B cell (primary cell): ENCODE measurements at places on chromosomes 5 and 9.

DNA sequence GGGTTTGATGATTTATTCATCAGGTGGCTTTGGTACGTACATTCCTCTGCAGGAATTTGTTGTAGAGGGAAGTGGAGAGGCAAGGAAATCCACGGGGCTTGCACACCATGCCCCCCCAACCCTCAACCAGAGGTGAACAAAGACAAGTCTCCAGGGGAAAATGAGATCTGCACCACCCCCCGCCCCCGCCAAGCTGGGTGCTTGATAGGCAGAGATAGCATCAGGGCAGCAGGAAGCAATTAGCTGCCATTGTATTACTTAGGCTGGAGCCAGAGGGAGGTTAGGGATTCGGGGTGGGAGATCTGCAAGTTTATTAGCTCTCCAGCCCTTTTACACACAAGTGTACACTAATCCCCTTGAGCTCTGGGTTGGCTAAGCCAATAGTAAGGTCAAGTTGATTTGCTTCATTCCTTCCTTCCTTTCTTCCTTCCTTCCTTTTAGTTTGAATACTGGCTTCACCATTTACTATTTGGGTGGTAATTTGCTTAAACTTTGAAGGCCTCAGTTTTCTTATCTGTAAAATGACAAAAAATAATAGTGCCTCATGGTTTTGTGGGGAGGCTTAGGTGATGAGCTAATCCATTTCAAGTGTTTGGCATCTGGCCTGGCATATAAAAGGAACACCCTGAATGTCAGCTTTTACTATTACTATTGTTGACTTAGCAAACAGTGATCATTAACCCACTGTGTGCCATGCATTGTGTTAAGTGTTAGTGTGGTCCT is 34.1 kb downstream of the SPRY4 start:
- DNase-seq: no peak
- peaks cover 5% of the 10 kb centered on the region for H3K4me1 ChIP-seq
- no peak overlapping the region for H3K4me3 ChIP-seq
- no peak overlapping the region for H3K27ac ChIP-seq
- H3K27me3 ChIP-seq: no peaks in the 10 kb centered on the region

- no peaks in the 10 kb centered on the region for H3K36me3 ChIP-seq
- no peaks in the 10 kb centered on the region for H3K27me3 ChIP-seq
- no peak overlapping the region for H3K4me3 ChIP-seq
- H3K27ac ChIP-seq: no peak overlapping the region
- DNase-seq: peak; percentile 47
Measured at GRCh38 chr5:180069589-180070247, 1.8 kb downstream of the RNF130 start.

GRCh38 chr9:29778281-29778849 is 2205.1 kb upstream of the C9orf72 start:
- H3K27me3 ChIP-seq: no peaks in the 10 kb centered on the region
- no peaks in the 10 kb centered on the region for H3K36me3 ChIP-seq
- no peak overlapping the region for H3K27ac ChIP-seq
- no peaks in the 10 kb centered on the region for H3K4me1 ChIP-seq
- no peak for DNase-seq

GRCh38 chr9:78982849-78983248 is 588.9 kb upstream of the TLE4 start:
- no peaks in the 10 kb centered on the region for H3K36me3 ChIP-seq
- no peaks in the 10 kb centered on the region for H3K27me3 ChIP-seq
- H3K4me3 ChIP-seq: no peak overlapping the region
- no peaks in the 10 kb centered on the region for H3K4me1 ChIP-seq
- H3K27ac ChIP-seq: no peak overlapping the region
- DNase-seq: no peak

DNA sequence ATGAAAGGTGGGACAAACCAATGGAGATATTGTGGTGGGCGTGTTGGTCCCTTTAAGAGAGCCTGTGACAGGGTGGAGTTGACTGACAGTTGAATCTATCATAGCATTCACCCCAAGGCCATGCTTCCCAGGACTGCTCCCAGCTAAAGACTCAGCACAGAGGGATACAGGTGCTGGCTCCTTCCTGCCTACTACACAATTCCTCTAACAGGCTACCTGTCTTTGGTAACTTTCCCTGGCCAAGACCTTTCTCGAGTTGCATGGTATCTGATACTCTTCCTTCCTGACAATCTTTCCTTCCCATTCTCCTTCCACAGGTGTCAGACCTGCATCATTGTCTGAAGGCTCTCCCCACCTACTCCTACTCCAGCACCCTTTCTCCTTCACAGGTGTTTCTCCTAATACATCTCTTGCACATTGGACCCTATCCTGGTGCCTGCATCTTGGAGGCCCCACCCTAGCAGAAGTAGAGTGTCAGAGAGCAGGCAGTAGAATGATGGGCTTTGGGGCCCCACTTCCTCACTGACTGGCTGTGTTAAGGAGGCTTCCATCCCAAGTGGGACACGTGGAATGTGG is 120.7 kb upstream of the ALDH1B1 start:
- no peaks in the 10 kb centered on the region for H3K36me3 ChIP-seq
- no peak overlapping the region for H3K4me3 ChIP-seq
- no peaks in the 10 kb centered on the region for H3K27me3 ChIP-seq
- no peaks in the 10 kb centered on the region for H3K4me1 ChIP-seq
- DNase-seq: no peak

DNA sequence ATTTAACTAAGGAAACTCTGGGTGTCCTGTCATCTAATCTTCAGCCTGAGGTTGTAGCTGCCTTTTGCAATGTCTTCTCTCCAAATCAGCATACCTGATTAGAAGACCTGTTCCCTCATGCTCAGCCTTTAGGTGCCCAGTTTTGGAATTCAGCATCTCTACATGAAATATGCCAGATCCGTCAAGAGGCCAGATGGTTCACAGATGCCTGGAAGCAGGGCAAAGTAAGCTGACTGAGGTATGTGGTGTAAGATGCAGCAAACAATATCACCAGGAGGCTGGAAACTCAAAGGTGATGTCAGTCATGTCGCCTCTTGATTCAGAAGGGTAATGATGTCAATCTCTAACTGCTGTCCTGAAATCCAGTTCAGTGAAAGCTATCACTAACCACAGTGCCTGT is 324.4 kb downstream of the PRELID2 start:
- DNase-seq: no peak
- H3K27ac ChIP-seq: no peak overlapping the region
- no peaks in the 10 kb centered on the region for H3K27me3 ChIP-seq
- H3K36me3 ChIP-seq: no peaks in the 10 kb centered on the region

DNA sequence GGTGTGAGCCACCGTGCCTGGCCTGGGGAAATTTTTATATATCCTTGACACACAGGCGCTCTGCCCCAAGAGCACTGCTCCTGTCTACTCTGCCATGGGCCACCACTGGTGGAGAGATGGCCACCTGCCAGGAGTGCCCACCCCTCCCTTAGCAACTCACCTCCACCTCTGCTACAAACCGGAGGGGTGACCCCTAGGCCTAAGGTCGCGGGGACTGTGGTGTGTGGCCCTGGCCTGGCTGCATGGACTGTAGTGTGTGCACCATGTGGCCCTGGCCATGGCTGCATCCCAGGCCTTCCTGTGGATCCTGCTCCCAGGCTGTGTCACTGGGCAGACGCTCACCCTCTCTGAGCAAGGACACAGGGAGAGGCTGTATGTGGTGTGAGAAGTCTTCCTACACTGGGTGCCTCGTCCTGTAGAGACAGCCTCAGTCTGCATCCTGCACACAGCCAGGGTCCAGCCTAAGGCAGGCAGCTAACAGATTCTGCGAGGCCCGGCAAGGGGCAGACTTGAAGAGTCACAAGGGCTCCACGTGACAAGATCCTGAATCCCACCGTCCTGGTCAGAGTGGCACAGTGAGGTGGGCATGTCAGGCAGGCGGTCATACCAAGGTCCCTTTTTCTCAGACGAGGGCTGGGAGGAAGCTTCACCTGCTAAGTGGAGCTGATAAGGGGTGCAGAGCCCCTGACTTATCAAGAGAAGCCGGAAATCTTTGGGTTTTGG is 10.3 kb downstream of the NINJ1 start:
- H3K4me3 ChIP-seq: no peak overlapping the region
- peak; percentile 29 for DNase-seq

DNA sequence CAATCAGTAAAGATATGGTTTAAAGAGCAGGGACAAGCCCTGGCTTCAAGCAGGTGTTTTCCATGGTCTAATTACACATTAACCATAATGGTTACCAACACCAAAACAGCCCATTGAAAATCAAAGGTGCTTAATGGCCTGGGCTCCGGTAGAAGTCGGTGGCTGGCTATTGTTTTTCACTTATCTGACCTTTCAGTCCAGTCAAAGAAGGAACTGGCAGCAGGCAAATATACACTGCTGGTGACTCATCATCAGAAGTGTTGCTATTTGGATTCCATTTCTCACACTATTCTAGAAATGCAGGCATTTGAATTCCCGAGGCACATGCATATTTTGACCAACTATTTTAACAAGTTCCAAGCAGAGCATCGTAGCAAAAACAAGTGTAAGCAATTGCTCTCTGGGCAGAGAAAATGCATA is 26.3 kb upstream of the GABRP start:
- no peak overlapping the region for H3K27ac ChIP-seq
- H3K4me1 ChIP-seq: no peaks in the 10 kb centered on the region
- no peak overlapping the region for H3K4me3 ChIP-seq
- no peak for DNase-seq
- H3K36me3 ChIP-seq: no peaks in the 10 kb centered on the region

- no peaks in the 10 kb centered on the region for H3K36me3 ChIP-seq
- no peak overlapping the region for H3K27ac ChIP-seq
- H3K4me1 ChIP-seq: peaks cover 25% of the 10 kb centered on the region
- H3K27me3 ChIP-seq: no peaks in the 10 kb centered on the region
- no peak overlapping the region for H3K4me3 ChIP-seq
- DNase-seq: no peak
Measured at GRCh38 chr9:123865226-123866000, 64.5 kb downstream of the DENND1A start.

DNA sequence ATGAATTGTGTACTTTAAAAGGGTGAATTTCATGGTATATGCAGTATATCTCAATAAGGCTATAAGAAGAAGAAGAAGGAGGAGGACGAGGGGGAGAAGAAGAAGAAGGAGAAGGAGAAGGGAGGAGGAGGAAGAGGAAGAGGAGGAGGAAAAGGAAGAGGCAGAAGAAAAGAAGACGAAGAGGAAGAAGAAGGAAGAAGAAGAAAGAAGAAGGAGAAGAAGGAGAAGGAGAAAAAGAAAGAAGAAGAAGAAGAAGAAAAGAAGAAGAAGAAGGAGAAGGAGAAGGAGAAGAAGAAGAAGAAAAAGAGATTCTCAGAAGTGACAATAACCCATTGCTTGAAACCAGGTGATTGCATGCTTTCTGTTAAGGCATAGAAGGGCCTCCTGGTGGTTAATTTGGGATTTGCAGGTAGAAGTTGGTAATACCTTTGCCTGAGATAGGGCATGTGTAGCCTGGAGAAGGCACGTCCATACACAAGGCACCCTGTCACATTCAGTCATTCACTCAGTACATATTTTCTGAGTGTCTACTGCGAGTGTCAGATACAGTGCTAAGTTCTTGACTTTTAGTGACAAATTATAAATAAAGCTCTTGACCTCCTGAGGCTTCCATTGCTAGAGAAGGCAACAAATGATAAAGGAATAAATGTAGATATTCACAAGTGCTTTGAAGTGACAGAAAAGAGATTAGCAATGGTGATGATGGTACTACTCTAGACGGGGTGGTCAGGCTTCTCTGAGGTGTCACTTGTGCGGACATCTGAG is 231.3 kb downstream of the NPR3 start:
- peak; percentile 6 for DNase-seq
- H3K4me1 ChIP-seq: no peaks in the 10 kb centered on the region
- H3K27ac ChIP-seq: no peak overlapping the region
- H3K36me3 ChIP-seq: no peaks in the 10 kb centered on the region
- H3K27me3 ChIP-seq: no peaks in the 10 kb centered on the region

GRCh38 chr9:1890816-1891215 is 124.3 kb upstream of the SMARCA2 start:
- DNase-seq: no peak
- no peak overlapping the region for H3K4me3 ChIP-seq
- H3K27me3 ChIP-seq: no peaks in the 10 kb centered on the region
- no peaks in the 10 kb centered on the region for H3K4me1 ChIP-seq
- no peak overlapping the region for H3K27ac ChIP-seq

GRCh38 chr5:123098767-123099513 is 9.9 kb downstream of the PRDM6 start:
- DNase-seq: peak; percentile 11
- no peak overlapping the region for H3K4me3 ChIP-seq
- H3K27me3 ChIP-seq: peaks cover 54% of the 10 kb centered on the region

- no peak overlapping the region for H3K4me3 ChIP-seq
- no peaks in the 10 kb centered on the region for H3K36me3 ChIP-seq
- DNase-seq: no peak
- no peak overlapping the region for H3K27ac ChIP-seq
- no peaks in the 10 kb centered on the region for H3K4me1 ChIP-seq
Measured at GRCh38 chr9:116274293-116274692, 120.7 kb downstream of the PAPPA start.

GRCh38 chr5:10377081-10377480 is 23.6 kb downstream of the MARCHF6 start:
- no peak overlapping the region for H3K27ac ChIP-seq
- H3K4me3 ChIP-seq: no peak overlapping the region
- DNase-seq: no peak
- peaks cover 9% of the 10 kb centered on the region for H3K4me1 ChIP-seq
- H3K36me3 ChIP-seq: no peaks in the 10 kb centered on the region
- H3K27me3 ChIP-seq: no peaks in the 10 kb centered on the region

GRCh38 chr9:87614397-87614796 is 111.5 kb upstream of the CTSL start:
- H3K27me3 ChIP-seq: no peaks in the 10 kb centered on the region
- no peak for DNase-seq

DNA sequence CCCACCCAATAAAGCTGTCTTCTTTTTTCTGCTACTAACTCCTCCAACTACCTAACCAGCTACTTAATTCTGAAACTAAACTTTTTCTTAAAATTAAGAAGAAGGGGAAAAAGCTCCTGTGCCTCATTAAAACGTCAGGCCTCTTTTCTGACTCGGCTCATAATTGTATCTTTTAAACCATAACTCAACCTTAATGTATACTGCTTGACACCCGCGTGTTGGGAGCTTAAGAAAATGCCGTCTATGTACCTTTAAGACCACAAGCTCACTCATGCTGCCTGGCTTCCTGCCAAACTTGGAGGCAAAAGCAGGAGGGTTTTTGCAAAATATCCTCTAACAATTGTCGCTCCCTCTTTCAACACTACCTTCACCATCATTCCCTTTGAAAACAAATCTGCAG is 5.0 kb downstream of the EBF1 start:
- H3K27ac ChIP-seq: no peak overlapping the region
- peaks cover 6% of the 10 kb centered on the region for H3K36me3 ChIP-seq
- peak overlapping the region; percentile 13 for H3K4me3 ChIP-seq
- DNase-seq: peak; percentile 73
- H3K4me1 ChIP-seq: peaks cover 30% of the 10 kb centered on the region

GRCh38 chr9:136211441-136212344 is 6.8 kb upstream of the LHX3 start:
- no peak for DNase-seq
- no peaks in the 10 kb centered on the region for H3K4me1 ChIP-seq
- H3K4me3 ChIP-seq: no peak overlapping the region
- no peaks in the 10 kb centered on the region for H3K27me3 ChIP-seq
- peaks cover 2% of the 10 kb centered on the region for H3K36me3 ChIP-seq

GRCh38 chr5:66931651-66932050 is 264.9 kb downstream of the CD180 start:
- H3K27ac ChIP-seq: no peak overlapping the region
- no peaks in the 10 kb centered on the region for H3K4me1 ChIP-seq
- no peaks in the 10 kb centered on the region for H3K36me3 ChIP-seq
- H3K4me3 ChIP-seq: no peak overlapping the region
- H3K27me3 ChIP-seq: no peaks in the 10 kb centered on the region
